ENCODE measurements at places on chromosomes 1 and 21.
A peak's percentile ranks its signal among the peaks of the same experiment; 100 is the strongest.

- no peak for DNase-seq
Measured at GRCh38 chr1:221488550-221488949, 253.3 kb downstream of the DUSP10 start.

GRCh38 chr1:221782477-221782876 is 40.6 kb upstream of the DUSP10 start:
- DNase-seq: no peak

- DNase-seq: no peak
Measured at GRCh38 chr1:29801003-29801402, 564.7 kb downstream of the PTPRU start.

DNA sequence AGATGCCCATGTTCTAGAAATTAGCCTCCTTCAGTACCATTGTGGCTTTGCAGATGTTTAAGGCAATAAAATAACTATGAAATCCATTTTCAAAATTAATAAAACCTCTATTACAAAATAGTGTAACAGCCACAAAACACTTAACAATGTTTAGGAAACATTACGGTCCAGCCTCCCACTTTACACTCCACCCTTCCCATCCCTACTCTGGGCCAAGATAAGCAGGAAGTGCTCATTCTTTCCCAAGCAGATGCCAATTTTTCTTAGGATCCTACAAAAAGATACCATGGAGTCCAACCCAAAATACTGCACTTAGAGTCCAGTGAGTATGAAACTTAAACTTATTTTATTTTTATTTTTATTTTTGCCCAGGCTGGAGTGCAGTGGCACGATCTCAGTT is 150.8 kb downstream of the NR5A2 start:
- no peak for DNase-seq

GRCh38 chr1:218284377-218284916 is 646 bp upstream of the RRP15 start:
- peak; percentile 17 for DNase-seq
